Gastrocnemius medialis (tissue), 4 donors: ENCODE measurements at places on chromosomes 5 and 9. TPM values are rescaled to one million over a fixed set of nuclear protein-coding genes. Genes with fewer than 3 reads are reported as not detected.

Gene PKN3
- total RNA-seq: 4.2 TPM

Gene FOXD1
- total RNA-seq: 0.41 TPM

Gene HTR4
- not detected for total RNA-seq

Gene PTPN3
- 30.9 TPM for total RNA-seq

Gene ACTBL2
- total RNA-seq: not detected

- no peak for DNase-seq
These were observed 241.7 kb downstream of the MCTP1 start for GRCh38 chr5:95043234-95043633.

DNA sequence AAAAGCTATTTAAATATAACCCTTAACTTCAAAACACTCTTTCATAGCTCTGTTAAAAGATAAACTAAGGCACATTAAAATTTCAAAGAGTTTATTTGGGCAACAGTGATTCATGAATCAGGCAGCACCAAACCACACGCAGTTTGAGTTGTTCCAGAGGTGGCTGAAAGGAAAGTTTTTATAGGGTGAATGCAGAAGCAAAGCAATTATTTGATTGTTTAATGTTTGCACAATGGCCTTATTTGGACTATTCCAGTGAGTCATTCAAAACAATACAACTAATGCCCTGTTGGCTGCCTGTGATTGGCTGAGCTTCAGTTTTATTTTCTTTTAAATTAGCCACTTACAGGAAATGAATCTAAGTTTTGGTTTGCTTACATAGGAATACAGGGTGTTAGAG lies 125.3 kb downstream of the CEP120 start:
- DNase-seq: no peak

DNA sequence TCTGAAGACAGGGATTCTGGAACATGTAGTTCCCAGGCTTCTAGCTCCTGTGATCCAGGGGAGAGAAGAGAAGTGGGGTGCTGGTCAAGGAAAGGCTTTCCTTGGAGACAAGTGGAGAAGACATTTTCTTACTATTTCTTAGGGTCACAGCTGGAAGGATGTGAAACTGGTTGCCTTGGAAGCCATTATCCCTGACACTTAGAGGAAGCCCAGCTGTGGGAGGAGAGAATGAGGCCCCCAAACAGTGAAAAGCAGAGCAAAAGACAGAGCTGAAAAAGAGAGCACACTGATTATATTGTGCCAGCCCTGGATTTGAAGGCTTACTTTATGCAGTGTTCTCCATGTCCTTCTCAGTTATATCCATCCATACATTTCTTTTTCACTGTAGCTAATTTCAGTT lies 17.5 kb upstream of the SHB start:
- no peak for DNase-seq

- peak; percentile 52 for DNase-seq
These were observed 47.6 kb downstream of the THBS4 start for GRCh38 chr5:80082731-80083100.

DNA sequence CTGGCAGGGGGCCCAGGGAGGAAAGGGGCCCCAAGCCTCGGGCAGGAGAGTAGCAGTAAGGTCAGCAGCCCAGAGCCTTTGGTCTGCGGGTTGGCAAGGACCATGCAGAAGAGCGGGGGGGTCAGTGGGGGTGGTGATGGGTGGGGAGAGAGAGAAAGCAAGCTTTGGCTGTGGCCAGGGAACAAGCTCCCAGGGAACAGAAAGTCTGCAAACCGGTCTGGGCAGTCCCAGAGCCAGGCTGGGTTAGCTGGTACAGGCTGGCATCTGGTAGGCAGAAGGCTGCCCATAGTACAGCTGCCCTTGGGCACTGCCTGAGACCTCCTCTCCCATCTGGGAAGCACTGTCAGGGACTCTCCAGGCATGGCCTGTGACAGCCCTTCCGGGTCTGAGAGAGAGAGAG lies 10.5 kb upstream of the EPB41L4B start:
- DNase-seq: no peak

- DNase-seq: no peak
These were observed 411.1 kb downstream of the ACTL7B start for GRCh38 chr9:108444400-108445358.

DNA sequence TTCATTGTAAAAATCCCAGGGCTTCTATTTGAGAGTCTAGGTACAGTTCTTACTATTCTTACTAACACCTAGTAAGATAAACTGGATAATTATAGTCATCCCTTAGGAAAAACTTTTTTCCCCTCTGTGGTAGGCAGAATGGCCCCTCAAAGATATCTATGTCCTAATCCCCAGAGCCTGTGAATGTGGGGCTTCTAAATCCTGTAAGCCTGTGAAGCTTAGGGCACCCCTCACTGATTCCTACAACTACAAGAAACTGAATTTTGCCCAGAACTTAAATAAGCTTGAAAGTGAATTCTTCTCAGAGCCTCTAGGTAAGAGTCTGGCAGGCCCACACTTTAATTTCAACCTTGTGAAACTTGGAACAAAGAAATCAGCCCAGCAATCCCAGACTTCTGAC lies 130.1 kb upstream of the ACOT12 start:
- DNase-seq: no peak

DNA sequence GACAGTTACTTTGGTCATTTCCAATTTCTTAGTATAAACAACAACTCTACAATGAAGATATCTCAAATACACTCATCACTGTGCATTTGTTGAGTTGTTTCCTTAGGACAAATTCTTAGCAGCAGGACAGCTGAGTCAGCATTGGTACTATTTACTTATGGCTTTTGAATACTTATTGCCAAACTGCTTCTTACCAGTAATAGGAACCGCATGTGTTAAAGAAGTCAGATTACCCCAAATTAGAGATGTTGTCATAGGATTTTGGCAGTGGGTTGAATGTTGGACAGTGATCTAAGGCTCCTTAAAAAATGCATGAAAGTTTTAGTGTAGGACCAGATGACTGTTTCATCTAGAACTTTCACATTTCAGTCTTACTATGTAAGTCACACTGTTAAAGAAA lies 280.1 kb upstream of the DMRT1 start:
- no peak for DNase-seq

GRCh38 chr5:68176802-68177479 lies 38.6 kb upstream of the PIK3R1 start:
- DNase-seq: no peak

GRCh38 chr5:141743866-141744272 lies 61.8 kb upstream of the ARAP3 start:
- no peak for DNase-seq

DNA sequence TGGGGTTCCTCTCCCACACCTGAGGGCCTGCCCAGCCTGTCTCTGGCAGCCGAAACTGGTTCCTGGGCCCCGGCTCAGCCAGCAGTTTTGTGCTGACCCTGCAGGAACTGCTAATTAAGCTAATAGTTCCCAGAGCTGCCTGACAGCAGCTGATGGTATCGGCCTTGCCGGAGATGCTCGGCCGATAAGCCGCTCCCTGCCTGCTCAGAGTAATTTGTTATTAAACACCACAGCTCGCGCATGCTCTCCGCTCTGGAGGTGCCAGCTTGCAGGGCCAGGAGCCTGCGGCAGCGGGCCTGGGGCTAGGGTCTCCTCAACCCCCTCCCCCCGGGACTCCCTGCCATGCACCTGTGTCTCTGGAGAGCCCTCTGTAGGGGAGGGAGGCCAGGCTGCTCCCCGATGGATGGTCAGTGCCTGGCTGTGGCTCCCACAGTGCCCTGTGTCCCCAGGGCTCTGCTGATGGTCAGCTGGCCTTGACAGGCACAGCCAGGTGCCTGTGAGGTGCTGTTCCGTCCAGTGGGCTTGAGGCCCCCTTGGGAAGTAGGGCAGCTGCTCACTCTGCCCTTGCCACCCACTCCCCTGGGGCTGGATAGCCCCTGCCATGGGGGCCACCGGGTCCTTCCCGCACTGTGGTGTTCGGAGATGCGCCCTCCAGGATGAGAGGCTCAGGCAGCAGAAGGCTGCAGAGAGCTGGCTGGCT lies 41.7 kb downstream of the RXRA start:
- DNase-seq: no peak

- no peak for DNase-seq
These were observed 1084.5 kb downstream of the NR2F1-AS1 start for GRCh38 chr5:92496545-92496944.

DNA sequence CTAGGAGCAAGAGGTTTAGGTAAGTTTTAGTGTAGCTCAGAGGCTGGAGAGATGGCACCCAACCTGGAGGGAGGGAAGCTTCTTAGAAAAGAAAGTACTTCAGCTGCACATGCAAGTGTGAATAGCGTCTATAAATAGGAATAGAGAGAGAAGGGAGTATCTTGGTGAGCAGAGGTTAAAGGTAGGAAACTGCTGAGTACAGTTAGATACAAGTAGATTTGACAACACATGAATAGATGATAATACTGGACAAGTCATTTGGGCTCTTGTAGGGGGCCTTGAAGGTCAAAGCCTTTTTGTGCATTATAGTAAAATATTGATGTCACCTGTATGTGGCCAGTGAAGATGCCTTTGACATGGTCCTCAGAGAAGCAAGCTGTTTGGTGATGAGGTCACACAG lies 34.2 kb downstream of the ANP32B start:
- no peak for DNase-seq

DNA sequence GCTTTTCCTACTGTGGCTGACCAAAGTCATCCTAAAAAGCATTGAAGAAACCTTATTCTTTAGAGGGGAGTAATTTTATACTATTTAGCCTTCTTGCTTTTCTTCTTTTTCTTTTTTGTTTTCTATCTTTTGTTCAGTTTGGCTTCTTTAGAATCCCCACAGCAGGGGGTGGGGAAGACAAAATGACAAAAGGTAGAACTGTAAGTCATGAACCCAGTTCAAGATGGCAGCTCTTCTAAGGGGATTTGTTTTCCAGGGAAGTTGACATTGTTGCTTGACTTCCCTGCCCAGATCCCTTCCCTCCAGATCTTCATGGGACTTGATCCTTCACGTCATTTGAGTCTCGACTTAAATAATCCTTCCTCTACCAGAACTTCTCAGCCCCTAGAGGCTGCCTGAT lies 692.4 kb upstream of the DMAC1 start:
- DNase-seq: no peak

GRCh38 chr5:109929376-109929775 lies 239.6 kb downstream of the MAN2A1 start:
- no peak for DNase-seq

GRCh38 chr9:131731644-131732043 lies 8.2 kb downstream of the RAPGEF1 start:
- DNase-seq: no peak

DNA sequence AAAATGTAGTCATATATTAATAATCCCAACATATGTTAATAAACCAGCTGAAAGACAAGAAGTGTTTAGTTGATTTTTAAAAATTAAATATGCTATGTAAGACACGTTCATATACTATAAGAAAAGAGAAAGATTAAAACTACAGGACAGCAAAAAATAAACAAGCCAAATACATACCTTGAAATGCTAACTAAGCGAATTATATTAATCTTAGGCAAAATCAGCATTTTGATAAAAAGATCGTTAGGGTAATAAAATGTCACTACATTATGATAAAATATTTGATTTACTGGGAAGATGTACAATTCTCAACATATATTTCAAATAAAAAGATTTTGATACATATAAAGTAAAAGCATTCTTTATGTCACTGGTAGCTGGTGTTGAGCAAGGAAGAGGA lies 938.3 kb downstream of the PTPRD start:
- no peak for DNase-seq

DNA sequence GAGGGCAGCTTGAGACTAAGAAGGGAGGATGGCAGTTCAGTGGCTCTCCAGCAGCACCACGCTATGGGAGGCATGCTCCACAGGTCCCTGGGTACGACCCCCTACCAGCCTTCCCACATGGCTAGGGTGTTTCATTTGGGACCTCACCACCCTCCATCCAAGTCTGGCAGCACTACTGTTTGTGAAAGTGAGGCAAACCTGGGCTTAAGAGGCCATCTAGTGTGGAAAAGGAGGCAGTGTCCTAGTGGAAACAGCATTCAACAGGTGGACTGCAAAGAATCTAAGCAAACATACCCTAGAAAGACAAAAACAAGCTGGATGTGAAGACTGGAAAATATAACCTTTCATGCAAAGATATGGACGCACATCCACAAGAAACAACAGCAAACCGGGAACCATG lies 4.8 kb upstream of the C5orf47 start:
- no peak for DNase-seq

- no peak for DNase-seq
These were observed 78.2 kb downstream of the GTF3C4 start for GRCh38 chr9:132748450-132748849.

DNA sequence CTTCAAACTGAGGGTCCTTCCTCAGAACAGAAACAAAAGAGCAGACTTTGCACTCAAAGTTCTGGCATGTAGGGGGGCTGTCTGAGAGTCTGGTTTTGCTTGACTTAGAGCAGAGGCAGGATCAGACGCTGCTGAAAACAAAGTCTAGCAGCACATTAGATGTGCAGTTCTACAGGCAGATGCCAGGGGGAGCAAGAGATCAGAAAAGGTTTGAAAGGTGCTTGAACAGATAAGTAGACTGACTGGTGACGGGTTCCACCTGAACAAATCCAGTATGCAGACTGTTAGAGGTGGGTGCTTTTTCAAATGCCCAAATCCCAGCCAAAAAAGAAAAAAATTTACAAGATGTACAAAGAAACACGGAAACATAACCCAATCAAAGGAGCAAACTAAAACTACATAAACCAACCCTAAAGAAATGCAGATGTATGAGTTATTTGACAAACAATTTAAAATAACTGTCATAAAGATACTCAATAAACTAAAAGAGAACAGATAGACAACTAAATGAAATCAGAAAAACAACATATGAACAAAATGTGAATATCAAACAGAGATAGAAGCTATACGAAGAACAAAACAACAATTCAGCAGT lies 194.7 kb upstream of the FREM1 start:
- DNase-seq: peak; percentile 8

DNA sequence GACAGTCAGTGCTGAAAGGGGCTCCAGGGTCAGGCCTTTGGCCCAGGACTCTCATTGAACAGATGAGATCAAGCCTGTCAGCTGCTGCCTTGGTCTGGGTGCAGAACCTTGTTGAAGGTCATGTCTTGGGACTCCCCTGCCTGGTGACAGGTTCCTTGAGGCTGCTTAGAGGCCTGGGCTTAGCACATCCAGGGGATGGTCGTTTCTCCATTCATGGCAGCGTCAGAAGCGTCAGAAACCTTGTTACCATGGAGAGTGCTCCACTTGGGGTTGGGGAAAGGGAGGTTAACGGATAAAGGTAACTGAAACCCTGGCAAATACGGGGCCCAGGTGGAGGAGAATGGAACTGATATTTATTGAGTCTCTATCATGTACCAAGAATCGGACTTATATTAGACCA lies 8.8 kb downstream of the ARPC5L start:
- no peak for DNase-seq
